Thoracic aorta (tissue), 2 donors: ENCODE measurements at places on chromosomes 7 and 10. TPM values are rescaled to one million over a fixed set of nuclear protein-coding genes. Genes with fewer than 3 reads are reported as not detected.

GRCh38 chr10:103514244-103514643 lies 20.7 kb downstream of the NEURL1 start:
- H3K4me3 ChIP-seq = no peak overlapping the region
- H3K27ac ChIP-seq = no peak overlapping the region
- H3K36me3 ChIP-seq = no peaks in the 10 kb centered on the region
- no peaks in the 10 kb centered on the region for H3K27me3 ChIP-seq

GRCh38 chr10:70668454-70668970 lies 3.8 kb upstream of the ADAMTS14 start:
- DNase-seq = no peak
- no peaks in the 10 kb centered on the region for H3K27me3 ChIP-seq
- no peaks in the 10 kb centered on the region for H3K36me3 ChIP-seq
- H3K4me1 ChIP-seq = peaks cover 11% of the 10 kb centered on the region
- H3K4me3 ChIP-seq = no peak overlapping the region
- H3K27ac ChIP-seq = no peak overlapping the region

GRCh38 chr7:99374111-99375064 lies at the start of gene ARPC1B:
ARPC1B (plus strand) TSS chr7:99374730; CDS start chr7:99385715, 10,985 bp downstream.
- H3K27ac ChIP-seq = peak within 1 kb of the TSS; percentile 90
- H3K27me3 ChIP-seq = no peaks in the 10 kb centered on the region
- H3K4me3 ChIP-seq = peak within 1 kb of the TSS; percentile 84
- peaks cover 3% of the 10 kb centered on the region for H3K36me3 ChIP-seq

- no peak overlapping the region for H3K4me3 ChIP-seq
- H3K27ac ChIP-seq = no peak overlapping the region
- no peaks in the 10 kb centered on the region for H3K36me3 ChIP-seq
- DNase-seq = no peak
- no peaks in the 10 kb centered on the region for H3K4me1 ChIP-seq
These were observed 199.3 kb upstream of the FZD1 start for GRCh38 chr7:91064938-91065337.

GRCh38 chr7:36210291-36210922 lies 57.4 kb downstream of the EEPD1 start:
- H3K27ac ChIP-seq = no peak overlapping the region
- H3K4me3 ChIP-seq = no peak overlapping the region
- peaks cover 59% of the 10 kb centered on the region for H3K4me1 ChIP-seq
- no peak for DNase-seq
- H3K27me3 ChIP-seq = no peaks in the 10 kb centered on the region
- H3K36me3 ChIP-seq = no peaks in the 10 kb centered on the region

DNA sequence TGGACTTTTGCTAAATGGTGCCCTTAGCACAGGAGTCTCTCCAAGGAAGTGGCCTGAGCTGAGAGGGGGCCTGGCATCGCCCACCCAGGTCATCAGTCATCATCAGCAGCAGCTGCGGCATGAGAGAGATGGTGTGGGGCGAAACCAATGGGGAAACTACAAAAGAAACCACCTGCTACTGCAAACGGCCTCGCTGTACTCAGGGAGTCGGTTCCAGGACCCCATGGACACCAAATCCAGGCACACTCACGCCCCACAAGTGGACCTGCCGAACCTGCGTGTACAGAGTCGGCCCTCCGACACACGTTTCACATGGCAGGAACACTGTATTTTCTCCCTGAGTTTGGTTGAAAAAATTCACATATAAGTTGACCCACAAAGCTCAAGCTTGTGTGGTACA lies 37.8 kb downstream of the DIP2C start:
- H3K4me3 ChIP-seq = no peak overlapping the region
- DNase-seq = no peak
- no peaks in the 10 kb centered on the region for H3K36me3 ChIP-seq
- H3K27me3 ChIP-seq = no peaks in the 10 kb centered on the region
- H3K27ac ChIP-seq = no peak overlapping the region
- H3K4me1 ChIP-seq = peaks cover 29% of the 10 kb centered on the region

GRCh38 chr7:118918556-118918955 lies 694.1 kb downstream of the ANKRD7 start:
- no peak overlapping the region for H3K4me3 ChIP-seq
- H3K4me1 ChIP-seq = no peaks in the 10 kb centered on the region
- H3K27me3 ChIP-seq = no peaks in the 10 kb centered on the region

CALHM1 gene
- total RNA-seq = not detected

- DNase-seq = no peak
- H3K4me3 ChIP-seq = no peak overlapping the region
These were observed 31.3 kb upstream of the GALNT11 start for GRCh38 chr7:151993977-151994676.

- no peaks in the 10 kb centered on the region for H3K36me3 ChIP-seq
- H3K4me1 ChIP-seq = peaks cover 13% of the 10 kb centered on the region
- DNase-seq = no peak
- H3K4me3 ChIP-seq = peak overlapping the region; percentile 48
These were observed 257.2 kb downstream of the KIAA1217 start for GRCh38 chr10:24465891-24466818.

DNA sequence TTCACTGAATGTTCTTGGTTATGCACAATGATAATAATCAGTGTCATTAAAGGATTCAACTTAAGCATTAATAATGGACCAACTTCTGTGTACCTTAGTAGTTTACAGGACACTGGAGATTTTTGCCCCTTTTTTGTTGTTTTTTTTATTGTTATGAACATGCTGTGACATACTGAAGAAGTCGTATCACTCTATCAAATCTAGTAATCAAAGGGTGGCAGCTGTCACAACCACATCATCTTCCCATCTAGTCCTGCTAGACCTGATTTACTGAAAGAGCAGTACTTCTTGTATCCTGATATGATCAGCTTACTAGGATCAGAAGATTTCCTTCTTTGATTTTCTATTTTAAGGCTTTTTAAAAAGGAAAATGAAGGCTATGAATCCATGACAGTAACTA lies 504.6 kb upstream of the CELF2 start:
- no peaks in the 10 kb centered on the region for H3K36me3 ChIP-seq
- H3K4me1 ChIP-seq = peaks cover 12% of the 10 kb centered on the region
- H3K4me3 ChIP-seq = no peak overlapping the region
- no peaks in the 10 kb centered on the region for H3K27me3 ChIP-seq
- no peak overlapping the region for H3K27ac ChIP-seq

DNA sequence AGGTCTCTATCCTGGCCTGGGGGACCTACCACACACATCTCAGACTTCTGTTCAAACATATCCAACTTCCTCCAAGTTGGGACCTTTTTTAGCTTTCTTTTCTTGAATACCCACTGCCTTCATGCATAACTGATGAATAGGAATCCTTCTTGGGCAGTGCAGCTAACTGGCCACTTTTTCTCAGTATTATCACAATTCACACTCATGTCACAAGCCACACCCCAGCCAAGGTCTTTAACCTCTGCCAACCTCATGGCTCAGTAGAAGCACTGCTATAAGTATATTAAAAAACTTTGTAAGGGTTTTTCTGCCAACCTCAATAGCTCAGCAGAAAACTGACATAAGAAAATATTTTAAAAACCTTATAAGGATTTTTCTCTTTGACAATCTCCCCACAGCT lies 44.5 kb downstream of the HHEX start:
- H3K4me3 ChIP-seq = no peak overlapping the region
- no peaks in the 10 kb centered on the region for H3K36me3 ChIP-seq
- no peak for DNase-seq
- no peaks in the 10 kb centered on the region for H3K4me1 ChIP-seq
- no peaks in the 10 kb centered on the region for H3K27me3 ChIP-seq
- H3K27ac ChIP-seq = no peak overlapping the region

DNA sequence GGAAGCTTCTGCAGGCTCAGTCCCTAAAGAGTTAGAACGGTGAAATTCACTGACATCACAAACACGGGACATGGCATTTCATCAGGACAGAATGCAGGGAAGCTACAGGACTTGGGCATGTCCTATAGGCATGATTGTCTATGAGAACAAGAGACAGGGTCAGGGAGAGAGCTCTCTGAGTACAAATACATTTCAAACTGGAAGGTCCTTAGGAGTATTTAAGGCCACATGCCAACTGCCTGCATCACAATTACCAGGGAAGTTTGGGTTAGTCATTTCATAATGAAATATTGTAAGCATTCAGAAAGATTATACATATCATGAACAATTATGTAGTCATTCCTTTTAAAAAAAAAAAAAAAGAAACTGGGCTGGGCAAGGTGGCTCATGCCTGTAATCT lies 71.3 kb downstream of the CREB3L2 start:
- peak overlapping the region; percentile 84 for H3K27ac ChIP-seq
- DNase-seq = peak; percentile 41
- no peak overlapping the region for H3K4me3 ChIP-seq
- H3K4me1 ChIP-seq = peaks cover 52% of the 10 kb centered on the region
- H3K36me3 ChIP-seq = peaks cover 11% of the 10 kb centered on the region

FASTK gene
- total RNA-seq = 110 TPM

DNA sequence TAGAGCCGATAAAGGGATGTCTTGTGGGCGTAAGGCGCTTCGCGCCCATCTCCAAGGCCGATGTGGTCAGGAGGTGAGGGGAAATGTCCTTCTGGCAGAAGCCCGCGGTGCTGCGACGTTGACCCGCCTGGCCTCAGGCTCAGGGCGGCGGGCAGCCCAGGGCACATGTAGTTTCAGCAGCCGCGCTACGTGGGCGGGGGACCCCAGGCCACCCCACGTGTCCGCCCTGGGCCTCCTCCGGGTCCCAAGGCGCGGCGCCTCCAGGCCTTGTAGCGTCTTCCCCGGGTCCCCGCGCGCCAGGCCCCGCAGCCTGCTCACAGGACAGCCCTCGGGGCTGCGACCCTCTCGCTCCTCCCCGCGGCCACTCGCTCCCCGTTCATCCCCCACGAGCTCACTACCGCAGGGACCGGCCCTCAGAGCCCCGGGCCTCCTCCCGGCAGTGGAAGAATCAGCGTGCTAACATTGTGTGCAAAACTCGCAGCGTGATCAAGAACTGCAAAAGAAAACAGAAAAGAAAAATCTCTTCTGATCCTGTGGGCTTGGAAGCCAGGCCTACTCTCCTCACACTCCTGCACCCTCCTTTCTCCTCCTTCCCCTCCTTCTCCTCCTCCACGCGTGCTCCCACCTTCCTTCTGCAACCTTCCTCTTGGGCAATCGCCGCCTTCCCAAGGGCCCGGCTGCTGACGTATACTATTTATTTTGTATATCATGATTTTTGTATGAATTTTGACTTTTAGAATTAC lies 4.4 kb upstream of the TBX20 start:
- no peak overlapping the region for H3K27ac ChIP-seq
- H3K4me3 ChIP-seq = no peak overlapping the region
- peaks cover 31% of the 10 kb centered on the region for H3K27me3 ChIP-seq
- H3K36me3 ChIP-seq = no peaks in the 10 kb centered on the region
- H3K4me1 ChIP-seq = peaks cover 3% of the 10 kb centered on the region
- no peak for DNase-seq

GRCh38 chr7:151410405-151411390 lies 860 bp upstream of the WDR86 start:
- no peaks in the 10 kb centered on the region for H3K36me3 ChIP-seq
- peaks cover 20% of the 10 kb centered on the region for H3K27me3 ChIP-seq
- DNase-seq = no peak
- no peak overlapping the region for H3K27ac ChIP-seq
- H3K4me1 ChIP-seq = peaks cover 11% of the 10 kb centered on the region

GRCh38 chr10:63554657-63555056 lies 33.5 kb downstream of the REEP3 start:
- peaks cover 19% of the 10 kb centered on the region for H3K4me1 ChIP-seq
- peak overlapping the region; percentile 51 for H3K27ac ChIP-seq
- no peak for DNase-seq
- no peaks in the 10 kb centered on the region for H3K27me3 ChIP-seq

WIPF3 gene
- total RNA-seq = 3.7 TPM

DNA sequence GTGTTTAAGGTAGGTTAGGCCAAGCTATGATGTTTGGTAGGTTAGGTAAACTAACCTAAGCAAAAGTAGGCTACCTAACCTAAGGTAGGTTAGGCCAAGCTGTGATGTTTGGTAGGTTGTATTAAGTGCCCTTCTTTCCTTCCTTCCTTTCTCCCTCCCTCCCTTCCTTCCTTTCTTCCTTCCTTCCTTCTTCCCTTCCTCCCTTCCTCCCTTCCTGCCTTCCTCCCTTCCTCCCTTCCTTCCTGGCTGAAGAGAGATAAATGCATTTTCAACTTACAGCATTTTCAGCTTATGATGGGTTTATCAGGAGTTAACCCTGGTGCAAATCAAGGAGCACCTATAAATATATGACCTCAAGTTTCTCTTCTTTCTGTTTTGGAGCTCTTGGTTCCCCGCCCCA lies 56.2 kb downstream of the SND1 start:
- no peak for DNase-seq
- peaks cover 9% of the 10 kb centered on the region for H3K4me1 ChIP-seq
- peaks cover 13% of the 10 kb centered on the region for H3K36me3 ChIP-seq
- no peak overlapping the region for H3K4me3 ChIP-seq
- H3K27ac ChIP-seq = no peak overlapping the region

DNA sequence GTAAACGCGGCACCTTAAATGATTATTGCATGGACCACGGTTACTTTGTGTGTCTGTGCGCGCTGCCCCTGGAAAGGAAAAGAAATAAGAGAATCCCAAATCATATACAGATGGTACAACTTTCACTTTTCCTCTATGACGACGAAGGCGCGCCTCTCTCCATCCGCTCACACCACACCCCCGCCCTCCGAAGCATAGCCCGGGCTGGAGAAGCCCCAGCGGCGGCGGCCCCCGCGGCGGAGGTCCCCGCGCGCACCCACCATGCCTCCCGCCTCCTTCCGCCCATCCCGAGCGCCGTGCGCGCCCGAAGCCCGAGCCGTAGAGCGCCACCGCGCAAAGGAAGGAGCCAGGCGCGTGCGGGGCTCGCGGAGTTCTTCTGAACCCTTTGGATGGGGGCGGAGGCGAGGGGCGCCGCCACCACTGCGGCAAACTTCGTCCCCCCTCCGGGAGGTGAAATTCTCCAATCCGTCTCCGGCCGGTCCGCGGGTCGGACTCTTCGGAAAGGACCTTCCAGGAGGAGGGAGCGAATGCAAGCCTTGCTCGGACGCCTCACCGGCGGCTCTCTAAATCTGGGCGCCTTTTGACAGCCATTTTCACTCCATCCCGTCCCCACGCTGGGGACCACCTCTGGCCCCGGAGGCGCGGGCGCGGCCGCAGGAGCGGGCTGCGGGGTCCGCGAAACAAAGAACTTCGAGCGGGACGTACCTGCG lies 588 bp downstream of the GLI3 start:
- H3K27me3 ChIP-seq = no peaks in the 10 kb centered on the region
- peak overlapping the region; percentile 93 for H3K4me3 ChIP-seq
- H3K4me1 ChIP-seq = peaks cover 15% of the 10 kb centered on the region
- peak overlapping the region; percentile 76 for H3K27ac ChIP-seq

DNA sequence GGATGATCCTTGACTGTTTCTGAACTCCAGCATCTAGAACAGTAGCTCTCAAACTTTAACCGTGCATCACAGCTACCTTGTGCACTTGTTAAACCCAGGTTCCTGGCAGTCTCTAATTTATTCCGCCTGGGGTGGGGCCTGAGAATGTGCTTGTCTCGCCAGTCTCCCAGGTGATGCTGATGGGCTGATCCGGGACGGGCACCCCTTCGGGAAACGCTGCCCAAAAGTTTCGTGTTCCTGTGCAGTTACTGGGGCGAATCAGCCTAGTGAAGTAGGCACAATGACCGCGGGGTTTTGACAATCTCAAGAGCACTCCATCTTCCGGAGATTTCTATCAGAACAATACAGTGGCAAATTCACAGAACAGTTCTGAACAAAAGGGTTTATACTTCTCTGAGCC lies 29.9 kb downstream of the ADCYAP1R1 start:
- no peaks in the 10 kb centered on the region for H3K4me1 ChIP-seq
- no peak overlapping the region for H3K27ac ChIP-seq
- no peaks in the 10 kb centered on the region for H3K36me3 ChIP-seq
- DNase-seq = no peak
- no peaks in the 10 kb centered on the region for H3K27me3 ChIP-seq

GPNMB gene
- 139 TPM for total RNA-seq
